ENCODE measurements at places on chromosomes 11 and 22.
A peak's percentile ranks its signal among the peaks of the same experiment; 100 is the strongest.

- DNase-seq: peak; percentile 77
These were observed 7.1 kb upstream of the FLI1 start for GRCh38 chr11:128686745-128687177.

GRCh38 chr11:62125316-62125715 is 1.5 kb downstream of the INCENP start:
- DNase-seq: no peak

GRCh38 chr11:43404836-43405479 is 46.2 kb downstream of the TTC17 start:
- no peak for DNase-seq

- DNase-seq: no peak
These were observed 62.3 kb upstream of the ANO5 start for GRCh38 chr11:22130462-22131053.

DNA sequence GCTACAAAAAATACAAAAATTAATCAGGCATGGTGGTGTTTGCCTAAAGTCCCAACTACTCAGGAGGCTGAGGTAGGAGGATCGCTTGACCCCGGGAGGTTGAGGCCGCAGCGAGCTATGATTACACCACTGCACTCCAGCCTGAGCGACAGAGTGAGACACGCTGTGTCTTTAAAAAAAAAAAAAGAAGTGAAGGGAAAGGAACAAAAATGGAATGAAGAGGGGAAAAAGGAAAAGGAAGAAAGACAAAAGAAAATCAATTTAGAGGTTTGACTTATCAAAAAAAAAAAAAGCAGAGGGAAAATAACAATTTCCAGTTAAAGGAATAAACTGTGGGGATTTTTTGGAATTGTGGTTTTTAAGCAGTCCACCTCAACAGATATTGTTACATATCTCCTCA is 36.8 kb downstream of the MRTFA start:
- DNase-seq: no peak

DNA sequence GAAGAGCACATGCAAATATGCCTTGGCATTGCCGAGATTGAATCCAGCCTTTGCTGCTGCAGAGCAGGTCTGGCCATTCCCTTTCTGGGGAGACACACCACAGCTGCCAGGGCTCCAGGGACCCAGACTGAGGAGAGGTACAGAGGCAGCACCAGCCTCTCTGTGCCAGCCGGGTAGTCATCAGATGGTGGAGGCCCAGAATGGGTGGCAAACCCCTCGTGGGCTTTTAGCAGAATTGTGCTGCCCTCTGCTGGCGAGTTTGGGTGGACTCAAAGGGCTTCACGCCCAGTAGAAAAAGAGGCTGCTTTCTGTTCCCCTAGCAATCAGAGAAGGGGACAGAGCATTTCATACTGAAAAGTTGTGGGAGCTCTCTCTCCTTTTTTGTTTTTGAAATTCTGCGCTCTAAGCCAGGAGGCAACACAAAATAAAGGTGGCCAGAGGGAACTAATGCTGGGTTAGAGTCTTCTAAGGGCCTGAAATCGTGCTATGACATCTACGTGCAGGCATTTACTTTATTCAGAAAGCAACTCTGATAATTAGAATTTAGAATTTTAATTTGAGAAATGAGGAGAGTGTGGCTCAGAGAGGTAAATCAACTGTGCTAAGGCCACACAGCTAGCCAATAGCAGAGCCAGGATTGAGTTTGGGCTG is 158.8 kb upstream of the NAV2 start:
- DNase-seq: peak; percentile 87

DNA sequence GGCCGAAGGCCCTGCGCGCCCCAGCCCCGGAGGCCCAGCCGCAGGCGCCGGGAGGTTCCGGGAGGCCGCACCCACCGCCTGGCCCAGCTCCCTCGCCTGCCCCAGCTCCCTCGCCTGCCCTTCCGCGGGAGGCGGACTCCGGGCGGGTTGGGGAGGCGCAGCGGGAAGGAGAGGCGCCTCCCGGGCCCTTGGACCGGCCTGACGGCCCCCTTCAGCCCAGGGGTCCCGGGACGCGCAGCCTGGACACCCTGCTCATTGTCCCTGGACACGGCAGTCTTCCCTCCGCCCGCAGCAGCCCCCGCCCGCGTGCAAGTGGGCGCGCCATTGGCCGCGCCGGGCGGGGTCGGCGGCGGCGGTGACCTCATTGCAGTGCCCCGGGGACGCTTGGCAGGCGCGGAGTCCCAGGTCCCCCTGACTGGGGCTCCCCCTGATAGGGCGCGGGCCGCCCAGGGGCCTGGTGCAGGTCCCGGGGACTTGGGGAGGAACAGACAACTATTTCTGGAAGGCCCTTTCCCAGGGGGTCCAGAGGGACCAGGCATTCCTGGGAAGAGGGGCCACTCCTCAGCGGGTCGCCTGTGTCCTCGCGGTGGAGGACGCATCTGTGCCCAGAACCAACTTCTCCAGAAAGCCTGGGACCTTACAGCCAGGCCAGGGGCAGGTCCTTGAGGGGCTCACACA is 501 bp downstream of the CD151 start:
- DNase-seq: peak; percentile 49

DNA sequence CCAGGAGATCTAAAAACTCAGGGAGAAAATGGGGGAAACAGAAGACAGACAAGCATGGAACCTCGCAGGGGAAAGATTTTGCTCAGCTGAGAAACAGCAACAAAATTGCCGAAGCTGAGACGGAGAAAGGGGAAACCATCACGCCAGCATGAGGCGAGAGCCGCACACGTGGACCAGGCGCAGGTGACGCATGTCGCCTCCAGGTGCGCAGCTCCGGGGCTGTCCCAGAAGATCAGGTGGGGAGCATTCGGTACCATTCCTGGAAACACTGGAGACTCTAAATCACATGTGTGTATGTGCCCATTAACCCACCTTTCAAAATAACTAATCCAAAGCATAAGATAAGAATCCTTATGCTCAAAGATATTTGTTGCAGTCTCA is 121.7 kb downstream of the BRD1 start:
- DNase-seq: no peak

- DNase-seq: peak; percentile 86
These were observed 15.5 kb upstream of the UPK3A start for GRCh38 chr22:45268958-45269844.

GRCh38 chr11:133559833-133560471 is 27.7 kb upstream of the OPCML start:
- no peak for DNase-seq

DNA sequence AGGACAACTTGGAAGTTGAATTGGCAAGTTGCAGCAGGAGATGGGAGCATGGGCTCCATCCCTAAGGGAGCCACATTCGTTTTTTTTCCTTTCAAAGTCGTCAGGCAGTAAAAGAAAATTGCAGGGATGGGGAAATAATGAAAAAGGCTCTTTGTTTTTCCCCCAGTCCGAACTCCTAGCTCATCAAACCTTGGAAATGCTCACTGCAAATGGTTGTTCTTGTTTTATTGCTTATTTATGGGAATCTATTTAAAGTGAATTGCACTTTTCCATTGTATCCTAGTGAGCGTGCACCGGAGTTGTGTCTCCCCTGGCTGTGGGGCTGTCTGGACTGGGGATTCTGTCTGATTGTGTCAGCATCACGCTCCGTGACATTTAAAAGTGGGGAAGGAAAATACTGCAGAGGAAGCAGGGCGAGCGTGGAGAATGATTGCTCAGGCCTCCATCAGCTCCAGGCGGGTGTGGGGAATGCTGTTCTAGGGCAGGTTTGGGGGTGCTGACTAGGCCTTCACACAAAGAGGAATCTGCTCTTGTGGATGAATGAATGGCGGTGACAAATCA is 306.4 kb downstream of the KIRREL3 start:
- no peak for DNase-seq

GRCh38 chr11:66987158-66987620 is 12.1 kb downstream of the C11orf86 start:
- no peak for DNase-seq

DNA sequence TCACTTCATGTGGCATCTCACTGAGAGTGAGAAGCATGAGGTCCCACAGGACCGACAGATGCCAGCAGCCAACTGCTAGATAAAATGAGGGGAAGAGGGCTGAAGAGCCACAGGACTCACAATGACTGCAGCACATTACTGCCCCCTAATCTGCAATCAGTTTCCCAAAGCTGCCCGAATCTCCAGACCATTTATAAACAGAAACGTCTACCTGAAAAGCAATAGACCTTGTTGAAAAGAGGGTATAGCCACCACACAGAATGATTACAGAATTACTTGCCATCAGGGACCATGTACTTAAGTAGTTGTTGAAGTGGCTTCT is 12.4 kb upstream of the TEF start:
- no peak for DNase-seq

GRCh38 chr11:79101656-79102055 is 339.2 kb downstream of the TENM4 start:
- DNase-seq: no peak

DNA sequence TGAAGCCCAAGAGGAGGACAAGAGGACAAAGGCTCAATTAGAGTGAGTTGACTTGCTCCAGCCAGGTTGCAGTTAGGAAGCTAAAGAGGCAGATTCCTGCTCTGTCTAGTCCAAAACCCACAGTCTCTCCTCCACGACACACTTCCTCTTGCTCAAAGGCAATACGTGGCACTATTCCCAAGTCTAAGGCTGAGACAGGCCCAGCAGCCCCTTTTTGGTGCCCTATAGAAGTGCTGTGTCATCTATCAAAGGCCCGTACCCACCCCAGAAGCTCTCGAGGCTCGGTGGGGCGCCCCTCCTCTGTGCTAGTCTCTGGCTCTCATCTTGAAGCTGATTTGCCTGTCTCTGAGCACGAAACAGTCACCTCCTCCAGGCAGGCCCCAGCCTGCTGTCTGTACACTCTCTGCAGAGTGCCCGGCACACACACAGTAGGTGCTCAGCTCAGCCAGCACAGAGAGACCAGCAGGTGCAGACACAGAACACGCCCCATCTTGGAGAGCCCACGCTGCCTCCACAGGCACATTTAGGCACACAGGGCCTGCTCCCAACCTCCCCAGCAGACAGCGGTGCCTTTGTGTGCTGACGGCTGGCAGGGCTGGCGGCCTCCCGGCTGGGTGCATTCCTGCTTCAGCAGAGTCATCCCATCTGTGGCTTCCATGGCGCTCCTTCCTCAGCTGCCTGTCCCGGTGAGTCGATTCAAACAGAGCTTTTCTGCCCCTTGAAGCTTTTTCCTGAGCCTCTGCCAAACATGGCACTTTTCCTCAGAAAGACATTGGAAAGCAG is 52.8 kb downstream of the MYH9 start:
- DNase-seq: peak; percentile 45

DNA sequence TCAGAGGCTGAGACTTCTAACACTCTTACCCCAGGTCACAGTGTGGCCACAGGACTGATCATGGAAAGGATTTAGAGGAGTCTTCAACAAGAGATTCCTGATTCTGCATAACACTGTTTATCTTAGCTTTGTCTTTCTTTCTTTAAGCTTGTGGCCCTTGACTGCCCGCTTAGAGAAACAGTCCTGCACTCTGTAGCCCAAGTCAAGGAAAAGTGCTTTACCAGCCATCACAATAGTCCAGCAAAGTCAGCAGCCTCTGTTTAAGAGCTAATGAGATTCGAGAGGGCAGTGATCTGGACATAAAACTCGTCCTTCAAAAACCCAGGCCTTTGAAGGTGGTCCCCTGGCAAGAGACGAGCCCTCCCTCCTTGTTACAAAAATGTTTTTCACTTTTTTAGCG is 30.0 kb downstream of the PRDM10 start:
- no peak for DNase-seq

DNA sequence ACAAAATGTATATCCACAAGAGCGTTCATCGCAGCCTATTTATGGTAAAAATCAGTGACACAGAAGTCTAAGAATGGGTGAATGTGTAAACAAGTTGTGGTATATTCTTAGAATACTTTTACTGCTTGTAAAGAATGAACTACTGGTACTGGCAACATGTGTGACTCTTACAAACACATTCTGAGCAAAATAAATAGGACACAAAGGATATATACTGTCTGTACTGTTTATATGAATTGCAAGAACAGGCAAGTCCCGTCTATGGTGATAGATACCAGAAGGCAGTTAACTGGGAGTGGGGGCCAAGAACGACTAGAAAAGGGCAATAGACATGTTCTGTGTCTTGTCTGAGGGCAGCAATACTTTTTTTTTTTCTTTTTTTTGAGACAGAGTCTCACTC is 112.6 kb downstream of the TBC1D22A start:
- DNase-seq: no peak

GRCh38 chr22:48851933-48852549 is 975.6 kb downstream of the BRD1 start:
- DNase-seq: no peak

DNA sequence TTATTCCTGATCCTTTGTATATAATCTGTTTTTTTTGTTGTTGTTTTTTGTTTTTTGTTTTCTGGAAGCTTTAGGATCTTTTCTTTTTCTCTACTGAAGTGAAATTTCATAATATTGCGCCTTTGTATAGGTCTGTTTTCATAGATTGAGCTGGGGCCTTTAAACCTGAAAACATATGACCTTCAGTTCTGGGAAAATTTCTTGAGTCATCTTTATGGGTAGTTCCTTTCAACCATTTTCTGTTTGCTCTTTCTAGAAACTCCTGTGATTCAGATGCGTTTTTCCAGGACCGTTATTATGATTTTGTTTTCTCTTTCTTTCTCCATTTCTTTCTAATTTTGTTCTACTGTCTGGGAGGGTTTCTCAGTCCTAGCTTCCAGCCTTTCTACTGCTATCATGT is 43.7 kb downstream of the BSX start:
- DNase-seq: no peak

DNA sequence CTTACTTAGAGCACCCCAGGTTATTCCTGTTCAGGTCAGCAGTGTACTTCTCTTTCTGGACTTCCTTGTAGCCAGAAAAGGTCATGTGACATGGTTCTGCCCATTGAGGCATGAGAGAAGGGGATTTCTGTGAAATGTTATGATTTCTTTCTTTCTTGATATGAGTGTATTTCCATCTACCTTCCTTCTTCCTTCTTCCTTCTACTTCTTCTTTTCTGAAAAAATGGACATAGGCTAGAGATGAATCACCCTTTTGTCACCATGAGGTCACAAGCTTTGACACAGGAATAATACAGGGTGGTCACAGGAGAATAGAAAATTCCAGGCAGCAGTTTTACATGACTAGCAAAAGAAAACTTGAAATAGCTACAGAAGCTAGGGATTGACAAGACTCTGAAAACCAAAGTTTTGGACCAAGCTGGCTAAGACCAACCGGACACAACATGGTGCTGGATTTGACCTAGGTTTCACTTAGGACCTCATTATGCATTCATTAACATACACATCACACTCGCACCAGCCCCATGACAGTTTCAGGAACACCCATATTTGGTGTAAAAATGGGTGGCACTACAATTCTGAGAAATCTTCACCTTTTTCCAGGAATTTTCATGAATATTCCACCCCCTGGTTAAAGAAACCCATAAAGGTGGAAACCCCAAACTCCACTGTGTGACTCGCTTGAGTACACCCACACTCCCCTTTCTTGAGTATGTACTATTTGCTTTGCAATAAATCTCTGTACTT is 21.2 kb upstream of the MAP6 start:
- peak; percentile 20 for DNase-seq

DNA sequence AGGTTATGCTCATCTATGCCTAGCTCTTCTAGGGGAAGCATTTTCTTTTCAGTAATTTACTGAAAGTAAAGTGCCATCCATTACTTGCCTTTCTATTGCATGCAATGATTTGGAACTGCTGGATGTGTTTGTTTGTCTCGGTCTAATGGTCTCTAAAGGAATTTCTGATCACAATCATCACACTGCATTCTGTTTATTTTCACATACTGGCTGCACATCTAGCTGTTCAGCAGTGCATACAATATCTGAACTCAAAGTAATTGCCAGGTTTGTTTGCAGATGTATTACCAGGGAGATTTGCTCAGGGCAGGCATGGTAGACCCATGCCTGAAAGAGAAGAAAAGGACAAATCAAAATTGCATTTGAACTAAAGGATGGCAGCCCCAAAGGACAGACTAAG is 36.4 kb upstream of the CWF19L2 start:
- no peak for DNase-seq
